ENCODE measurements at places on chromosomes 2 and 18.

DNA sequence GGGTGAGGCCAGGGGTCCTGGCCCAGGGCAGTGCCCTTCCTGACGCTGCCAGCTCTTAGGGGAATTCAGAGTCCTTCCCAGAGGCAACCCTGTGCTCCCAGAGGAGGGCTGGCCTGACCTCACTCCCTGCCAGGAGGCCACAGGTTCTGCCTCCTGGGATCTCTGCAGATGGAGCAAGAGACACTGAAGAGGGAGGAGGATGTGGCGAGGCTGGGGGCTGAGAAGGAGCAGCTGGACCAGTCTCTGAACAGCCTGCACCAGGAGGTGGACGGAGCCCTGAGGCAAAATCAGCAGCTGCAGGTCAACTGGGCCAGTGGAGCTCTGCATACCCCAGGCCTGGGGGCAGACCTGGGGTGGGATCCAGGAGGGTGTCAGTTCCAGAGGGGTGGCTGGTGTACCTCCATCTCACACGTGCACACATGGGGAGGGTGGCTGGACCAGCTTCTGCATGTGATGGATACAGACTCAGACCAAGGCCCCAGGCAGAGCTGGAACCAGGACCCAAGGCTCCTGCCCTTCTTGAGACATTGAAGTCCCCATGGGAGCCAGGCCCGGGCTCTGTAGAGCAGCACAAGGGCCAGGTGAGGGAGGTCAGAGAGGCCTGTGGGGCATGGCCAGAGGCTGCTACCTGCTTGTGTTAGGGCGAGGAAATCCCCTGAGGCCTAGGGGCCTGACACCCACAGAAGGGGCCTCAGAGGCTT lies 9.7 kb upstream of the SNED1 start:
- peak; percentile 17 for DNase-seq

DNA sequence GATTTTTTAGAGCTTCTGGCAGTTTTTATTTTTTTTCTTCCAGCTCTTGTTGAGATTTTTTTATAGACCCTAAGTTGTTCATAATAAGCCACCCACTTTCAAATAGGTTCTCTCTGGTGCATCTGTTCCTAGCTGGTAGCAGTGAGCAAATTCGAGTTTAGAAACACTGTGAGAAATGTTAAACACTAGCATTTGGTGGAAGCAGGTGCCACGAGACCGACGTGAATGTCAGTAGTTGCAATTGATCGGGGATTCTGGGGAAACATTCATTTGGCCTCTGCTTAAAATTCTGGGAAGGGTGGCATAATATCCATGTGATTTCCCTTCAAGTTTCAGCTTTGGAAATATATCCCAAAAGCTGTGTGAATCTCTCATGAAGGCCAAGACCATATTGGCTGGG lies 435.0 kb downstream of the RNF144A start:
- DNase-seq, result no peak

DNA sequence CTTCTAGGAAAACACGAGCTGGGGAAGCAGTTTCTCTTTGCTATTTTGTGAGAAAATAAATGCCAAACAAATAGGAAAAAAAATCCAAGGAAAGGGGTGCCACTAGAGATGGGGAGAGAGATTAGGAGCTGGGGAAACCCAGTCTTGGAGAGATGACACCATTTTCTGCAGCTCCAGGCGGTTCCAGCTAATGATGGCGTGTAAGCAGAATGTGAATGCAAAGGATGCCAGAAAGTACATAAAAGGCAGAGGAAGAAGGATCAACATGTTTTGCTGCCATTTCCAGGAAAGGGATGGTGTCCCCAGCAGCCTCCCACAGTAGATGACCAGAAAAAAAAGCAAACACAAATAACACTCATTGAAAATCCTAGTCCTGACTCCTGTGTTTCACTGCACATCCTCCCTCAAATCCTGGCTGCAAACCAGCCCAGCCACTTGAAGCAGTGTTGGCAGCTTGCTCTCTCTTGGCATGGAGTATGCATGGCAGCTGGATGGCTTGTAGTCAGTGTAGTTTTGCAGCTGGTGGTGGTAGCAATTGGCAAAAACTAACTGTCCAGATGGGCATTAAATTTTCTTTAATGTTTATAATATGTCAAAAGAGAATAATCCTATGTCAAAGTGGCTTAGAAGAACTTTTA lies 93.6 kb downstream of the FTCDNL1 start:
- DNase-seq, result peak; percentile 88

GRCh38 chr2:112187805-112188596 lies 49.8 kb downstream of the FBLN7 start:
- DNase-seq, result no peak

DNA sequence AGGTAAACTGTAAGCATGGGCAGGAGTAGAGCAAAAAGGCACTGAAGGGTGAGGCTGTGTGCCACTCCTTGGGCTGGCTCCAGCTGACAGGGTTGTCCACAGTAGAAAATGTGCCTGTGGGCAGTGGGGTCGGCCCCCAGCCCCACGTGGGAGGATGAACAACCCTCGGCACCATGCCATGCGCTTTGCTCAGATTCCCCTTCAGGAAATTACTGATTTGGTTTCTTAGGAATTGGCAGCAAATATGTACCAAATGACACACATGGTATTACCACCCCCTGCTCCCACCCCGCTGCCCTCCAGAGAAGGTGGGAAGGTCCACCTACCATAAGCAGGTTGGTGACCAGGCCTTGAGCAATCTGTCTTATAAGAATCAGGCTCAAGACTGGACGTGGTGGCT lies 13.6 kb downstream of the ADCY3 start:
- no peak for DNase-seq

DNA sequence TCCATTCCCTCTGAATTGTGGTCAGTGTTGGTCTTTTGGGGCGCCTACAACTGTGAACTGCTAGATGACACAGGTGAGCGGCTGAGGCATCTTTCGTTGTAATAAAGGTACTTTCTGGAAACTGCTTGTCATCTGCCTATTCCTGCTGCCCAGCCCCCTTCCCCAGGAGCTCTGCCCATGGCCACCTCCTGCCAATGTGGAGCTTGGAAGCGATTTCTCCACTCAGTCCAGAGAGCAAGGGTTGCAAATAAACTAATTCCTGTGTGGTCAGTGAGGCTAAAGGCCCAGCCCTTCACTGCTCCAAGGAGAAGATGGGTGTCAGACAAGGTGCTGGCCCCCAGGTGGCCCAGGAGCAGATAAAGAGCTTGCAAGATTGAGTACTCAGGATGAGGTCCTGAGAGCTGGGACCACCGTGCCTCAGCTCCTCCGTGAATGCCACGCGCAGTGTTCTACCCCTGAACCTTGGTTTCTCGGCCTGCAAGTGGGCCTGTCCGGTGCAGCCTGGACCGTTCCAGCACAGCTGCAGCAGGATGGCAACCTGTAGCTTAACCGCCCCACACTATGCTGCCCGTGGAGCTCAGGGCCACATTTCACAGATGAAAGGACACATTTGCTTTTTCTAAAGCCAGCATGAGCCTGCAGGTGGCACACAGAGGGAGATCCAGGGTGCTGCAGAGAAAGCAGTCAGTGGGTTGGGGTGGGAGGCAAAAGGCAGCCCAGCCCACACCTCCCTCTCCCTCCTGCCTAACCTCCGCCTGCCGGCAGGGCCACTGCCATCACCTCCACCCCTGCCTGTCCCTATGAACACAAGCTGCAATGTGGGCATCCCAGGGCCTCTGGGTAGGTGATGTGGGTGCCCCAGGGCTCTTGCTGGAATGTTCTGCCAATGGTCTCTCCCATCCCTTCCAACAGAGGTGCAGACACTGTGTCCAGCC lies 78.7 kb upstream of the OTOF start:
- DNase-seq, result peak; percentile 17

GRCh38 chr18:50424877-50425690 lies 50.2 kb downstream of the SKA1 start:
- DNase-seq, result no peak

- no peak for DNase-seq
These were observed 3.5 kb upstream of the SLC9A2 start for GRCh38 chr2:102615620-102616436.

DNA sequence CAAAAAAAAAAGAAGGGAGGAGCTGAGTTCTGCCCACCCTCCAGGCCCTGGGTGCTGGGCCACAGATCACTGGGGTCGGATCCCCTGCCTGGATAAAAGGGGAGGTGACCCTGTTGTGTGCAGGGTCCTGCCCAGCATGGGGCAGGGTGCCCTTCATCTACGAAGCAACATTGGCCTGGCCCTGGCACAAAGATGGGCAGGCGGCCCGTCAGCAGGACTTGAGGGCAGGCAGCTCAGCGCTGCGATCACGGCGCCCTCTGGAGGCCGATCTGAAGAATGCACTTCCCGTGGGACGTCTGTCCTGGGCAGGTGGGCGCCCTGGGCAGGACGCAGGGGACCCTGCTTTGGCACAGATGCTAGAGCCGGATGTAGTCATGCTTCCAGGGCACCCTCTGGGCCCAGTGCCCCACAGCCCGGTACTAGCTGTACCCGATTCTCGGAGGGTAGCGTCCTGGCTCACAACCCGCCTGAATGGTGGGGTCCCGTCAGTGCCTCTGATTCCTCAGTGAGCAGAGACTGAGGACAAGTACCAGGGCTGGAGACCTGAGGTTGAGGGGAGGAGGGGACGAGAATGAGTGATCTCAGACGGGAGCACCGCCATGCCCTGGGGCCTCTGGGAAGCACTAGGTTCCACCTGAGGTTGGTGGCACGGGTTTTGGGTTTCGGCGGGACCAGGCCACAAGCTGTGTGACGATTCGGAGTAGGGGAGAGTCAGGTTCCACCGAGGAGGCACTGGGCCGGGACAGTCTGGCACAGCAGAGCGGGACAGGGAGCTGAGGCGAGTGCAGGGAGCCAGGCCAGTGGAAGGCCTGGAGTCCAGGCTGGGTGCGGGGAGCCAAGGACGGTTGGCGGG lies 18.0 kb downstream of the ARID5A start:
- DNase-seq, result peak; percentile 60

- no peak for DNase-seq
These were observed 1025.8 kb upstream of the CNTNAP5 start for GRCh38 chr2:122999258-122999657.

- DNase-seq, result no peak
These were observed 74.1 kb downstream of the GALR1 start for GRCh38 chr18:77323640-77324299.

DNA sequence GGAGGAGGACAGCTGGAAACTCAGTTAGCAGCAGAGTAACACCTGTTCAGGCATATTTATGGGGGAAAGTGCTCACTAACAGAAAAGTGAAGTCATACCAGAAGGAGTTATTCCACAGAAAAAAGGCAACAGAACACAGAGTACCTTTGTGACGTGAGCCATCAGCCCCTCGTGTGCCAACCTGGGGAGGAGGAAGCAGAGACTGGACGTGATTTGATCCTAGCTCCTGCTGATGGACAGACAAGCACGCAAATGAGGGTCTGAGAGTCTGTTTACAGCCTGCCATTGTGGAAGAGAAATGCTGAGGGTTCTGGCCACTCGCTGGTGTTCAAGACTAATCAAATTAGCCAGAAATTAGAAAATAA lies 120.7 kb downstream of the ZNF521 start:
- DNase-seq, result no peak

DNA sequence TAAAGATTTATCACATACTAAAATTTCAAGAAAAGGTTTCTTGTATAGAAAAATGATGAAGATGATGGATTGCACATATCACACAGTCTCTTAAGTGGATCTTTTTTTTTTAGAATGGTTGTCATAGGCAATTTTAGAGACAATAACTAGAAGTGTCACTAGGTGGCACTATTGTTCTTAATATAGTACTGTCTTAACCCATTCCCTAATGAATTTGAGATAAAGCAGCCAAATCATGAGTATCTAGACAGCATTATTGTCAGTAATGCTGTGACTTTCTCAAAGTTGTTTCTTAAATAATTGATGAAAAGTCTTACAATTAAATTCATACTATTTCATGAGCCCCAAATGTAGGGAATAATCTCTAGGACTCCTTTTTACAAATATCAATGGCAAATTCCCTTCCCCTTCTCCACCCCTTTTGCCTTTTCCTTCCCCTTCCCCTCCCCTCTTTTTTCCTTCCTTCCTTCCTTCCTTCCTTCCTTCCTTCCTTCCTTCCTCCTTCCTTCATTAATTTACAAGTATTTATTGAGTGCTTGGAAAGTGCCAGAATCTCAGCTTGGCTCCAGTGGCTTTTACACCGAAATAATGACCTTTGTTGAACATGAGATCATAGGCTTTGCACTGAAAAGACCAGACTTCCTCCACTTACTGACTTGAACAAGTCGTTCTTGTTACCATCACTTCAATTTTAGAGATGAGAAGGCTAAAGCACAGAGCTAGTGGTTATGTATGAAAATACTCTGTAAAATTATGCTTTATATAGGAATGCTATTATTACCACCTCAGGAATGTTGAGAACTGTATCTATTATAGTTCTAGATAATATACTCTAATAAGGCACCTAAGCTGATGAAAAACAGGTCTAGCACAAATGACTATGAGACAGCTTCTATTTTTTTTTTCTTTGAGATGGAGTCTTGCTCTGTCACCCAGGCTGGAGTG lies 19.8 kb downstream of the MYL12B start:
- DNase-seq, result no peak

GRCh38 chr2:173986805-173987204 lies 21.6 kb upstream of the SP3 start:
- no peak for DNase-seq

DNA sequence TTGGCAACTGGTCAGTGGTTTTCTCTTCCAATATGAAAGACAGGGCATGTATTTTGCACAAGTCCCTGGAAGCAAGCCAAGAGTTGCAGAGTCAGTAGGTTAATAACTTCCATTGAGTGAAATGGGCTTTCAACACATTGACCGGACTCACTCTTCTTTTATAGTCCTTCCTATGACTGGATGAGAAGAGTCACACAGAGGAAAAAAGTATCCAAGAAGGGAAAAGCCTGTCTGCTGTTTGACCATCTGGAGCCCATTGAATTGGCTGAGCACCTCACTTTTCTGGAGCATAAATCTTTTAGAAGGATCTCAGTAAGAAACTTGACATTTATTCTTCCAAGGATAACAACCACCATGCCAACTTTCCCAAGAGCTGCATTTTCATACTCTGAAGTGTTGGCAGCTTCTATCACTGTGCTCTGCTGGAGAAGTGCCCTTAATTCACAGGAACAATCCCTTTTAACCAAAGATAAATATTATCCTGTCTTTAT lies 45.4 kb downstream of the RASGRP3 start:
- peak; percentile 75 for DNase-seq

DNA sequence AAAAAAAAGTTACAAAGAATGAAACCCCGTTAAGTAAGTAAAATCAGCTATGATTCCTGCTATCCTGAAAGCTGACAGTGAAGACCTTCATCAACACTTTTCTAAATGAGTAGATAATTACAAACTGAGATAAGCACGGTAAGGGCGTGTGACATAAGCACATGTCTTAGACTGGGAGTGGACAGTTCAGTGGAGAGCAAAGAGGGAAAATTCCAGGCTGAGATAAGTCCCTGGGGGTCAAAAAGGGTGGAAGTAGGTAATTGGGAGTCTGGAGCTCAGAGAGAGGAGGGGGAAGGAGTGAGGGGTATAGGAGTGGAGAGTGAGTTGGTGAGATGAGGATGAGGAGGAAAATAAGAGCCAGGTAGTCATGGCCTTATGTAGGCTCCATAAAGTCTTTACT lies 4.4 kb upstream of the IL1A start:
- DNase-seq, result no peak

GRCh38 chr2:191522478-191523120 lies 155.3 kb upstream of the NABP1 start:
- no peak for DNase-seq

DNA sequence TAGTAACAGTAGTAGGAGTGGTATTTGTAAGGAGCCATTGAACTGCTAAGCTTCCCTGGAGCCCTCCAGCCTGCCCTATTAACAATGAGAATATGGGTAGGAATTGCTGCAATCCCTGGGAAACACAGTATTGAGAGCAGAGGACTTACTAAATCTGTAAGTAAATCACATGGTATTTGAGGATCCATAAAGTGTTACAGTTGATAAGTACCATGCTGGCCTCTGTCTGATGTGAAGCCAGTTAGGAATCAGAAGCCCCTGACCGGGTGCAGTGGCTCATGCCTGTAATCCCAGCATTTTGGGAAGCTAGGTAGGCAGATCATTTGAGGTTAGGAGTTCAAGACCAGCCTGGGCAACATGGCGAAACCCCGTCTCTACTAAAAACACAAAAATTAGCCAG lies 224.6 kb downstream of the C1D start:
- no peak for DNase-seq
